ENCODE measurements at places on chromosomes 2 and 18.

- DNase-seq, result no peak
These were observed 75.0 kb upstream of the BZW1 start for GRCh38 chr2:200736646-200737274.

GRCh38 chr2:80506563-80506962 is 202.0 kb upstream of the LRRTM1 start:
- no peak for DNase-seq

- DNase-seq, result no peak
These were observed 264.1 kb upstream of the FN1 start for GRCh38 chr2:215699700-215700538.

DNA sequence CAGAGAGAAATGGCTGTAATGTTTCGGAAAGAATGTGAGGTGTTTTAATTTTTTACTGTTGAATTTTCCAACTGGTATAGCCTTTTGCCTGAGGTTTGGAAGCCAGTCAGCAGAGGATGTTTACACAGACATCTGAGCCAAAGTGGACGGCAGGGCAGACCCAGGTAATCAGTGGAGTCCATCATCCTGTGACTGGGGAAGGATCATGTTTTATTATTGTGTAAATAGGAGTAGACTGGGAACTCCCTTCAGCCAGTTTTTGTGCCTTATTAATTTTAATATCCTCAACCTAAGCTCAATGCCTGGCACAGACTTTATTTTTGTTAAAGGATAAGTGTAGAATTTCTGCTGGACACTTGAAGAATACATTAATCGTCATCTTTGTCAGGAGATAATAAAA is 142.0 kb upstream of the GAREM1 start:
- no peak for DNase-seq

DNA sequence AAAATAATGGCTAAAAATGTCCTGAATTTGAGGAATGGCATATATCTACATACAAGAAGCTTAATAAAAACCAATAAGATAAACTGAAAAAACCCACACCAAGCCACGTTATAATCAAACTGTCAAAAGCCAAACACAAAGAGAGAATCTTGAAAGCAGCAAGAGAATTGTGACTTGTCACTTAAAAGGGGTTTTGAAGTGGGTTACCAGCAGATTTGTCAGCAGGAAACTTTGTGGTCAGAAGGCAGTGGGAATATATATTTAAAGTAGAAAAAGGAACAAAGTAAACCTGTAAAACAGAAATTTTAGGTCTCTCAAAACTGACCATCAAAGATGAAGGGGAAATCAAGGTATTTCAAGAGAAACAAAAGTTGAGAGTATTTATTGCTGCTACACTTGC is 171.9 kb upstream of the CNTNAP5 start:
- no peak for DNase-seq

DNA sequence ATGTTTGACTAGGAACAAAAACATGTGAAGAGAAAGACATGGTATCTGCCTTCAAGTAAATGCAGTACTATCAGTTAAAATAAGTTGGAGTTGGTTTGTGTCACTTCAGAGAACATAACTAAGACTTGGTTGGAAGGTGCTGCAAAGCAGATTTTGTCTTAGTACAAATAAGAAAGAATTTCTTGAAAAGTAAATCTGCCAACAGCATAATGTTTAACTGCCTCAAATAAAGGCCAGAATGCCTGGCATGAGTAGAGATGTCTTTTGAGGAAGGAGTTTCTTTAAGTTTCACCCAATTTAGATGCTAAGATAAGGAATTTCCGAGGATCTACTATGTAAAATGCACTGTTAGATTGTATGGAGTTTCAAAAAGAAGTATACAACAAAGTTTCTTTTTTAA is 409.7 kb downstream of the PIK3C3 start:
- DNase-seq, result no peak

DNA sequence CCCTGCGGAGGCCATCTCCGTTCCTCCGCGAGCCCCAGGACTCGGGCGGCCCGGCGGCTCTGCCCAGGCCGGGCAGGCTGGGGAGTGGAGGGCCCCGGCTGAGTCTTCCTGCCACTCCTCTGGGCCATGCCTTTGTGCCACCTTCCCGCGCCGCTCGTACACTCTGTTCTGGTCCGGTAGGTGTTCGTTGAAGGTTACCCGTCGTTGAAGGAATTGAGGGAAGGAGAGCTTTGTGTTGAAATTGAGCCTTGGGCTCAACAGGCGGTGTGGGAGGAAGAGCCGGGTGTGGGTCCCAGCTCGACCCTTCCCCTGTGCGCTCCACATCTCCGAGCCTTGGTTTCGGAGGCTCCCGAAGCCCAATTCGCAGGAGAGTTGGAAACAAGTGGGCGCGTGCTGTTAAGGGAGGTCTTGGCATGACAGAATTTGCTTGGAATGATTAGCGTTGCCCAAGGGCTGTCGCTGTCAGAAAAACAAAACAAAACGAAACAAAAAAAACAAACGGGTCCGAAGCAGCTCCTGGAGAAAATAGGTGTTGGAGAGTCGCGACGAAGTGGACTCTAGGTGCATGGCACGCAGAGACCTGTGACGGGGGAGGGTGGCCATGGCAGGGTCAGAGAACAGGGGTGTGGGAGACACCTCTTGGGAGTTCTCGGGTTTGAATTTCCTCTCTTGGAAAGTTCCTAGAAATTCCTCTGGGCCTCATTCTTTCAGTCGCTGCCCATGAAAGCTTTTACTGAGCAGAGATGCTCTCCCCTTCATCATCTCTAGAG is 1.2 kb upstream of the MZT2A start:
- DNase-seq, result no peak

DNA sequence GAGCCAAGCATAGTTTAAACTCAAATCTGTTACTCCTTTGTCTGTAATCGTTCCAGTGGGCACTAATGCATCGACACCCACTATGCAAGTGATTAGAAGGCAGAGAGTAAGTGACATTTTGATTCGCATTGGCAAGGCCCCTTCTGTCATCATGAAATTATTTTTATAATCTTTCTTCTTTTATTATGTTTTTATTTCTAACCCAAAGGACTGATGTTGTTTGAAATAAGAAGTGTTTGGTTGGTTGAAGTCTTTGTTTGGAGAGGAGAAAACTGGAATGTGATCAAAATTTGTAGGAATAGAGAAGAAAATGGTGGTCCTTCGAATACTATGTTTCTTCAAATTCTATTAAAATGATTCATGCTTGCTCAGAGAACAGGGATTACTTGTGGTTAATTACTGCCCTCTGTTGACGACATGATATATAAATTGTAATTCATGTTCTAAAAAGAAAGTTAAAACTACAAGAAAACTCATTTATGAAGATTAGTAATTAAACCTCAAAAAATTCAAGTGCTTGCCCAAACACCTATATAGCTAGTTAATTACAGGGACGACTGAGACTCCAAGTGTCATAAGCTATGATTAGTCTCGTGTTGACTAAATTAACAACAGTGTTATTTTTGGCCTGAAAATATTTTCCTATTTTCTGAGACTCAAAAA is 26.4 kb upstream of the TFPI start:
- no peak for DNase-seq

DNA sequence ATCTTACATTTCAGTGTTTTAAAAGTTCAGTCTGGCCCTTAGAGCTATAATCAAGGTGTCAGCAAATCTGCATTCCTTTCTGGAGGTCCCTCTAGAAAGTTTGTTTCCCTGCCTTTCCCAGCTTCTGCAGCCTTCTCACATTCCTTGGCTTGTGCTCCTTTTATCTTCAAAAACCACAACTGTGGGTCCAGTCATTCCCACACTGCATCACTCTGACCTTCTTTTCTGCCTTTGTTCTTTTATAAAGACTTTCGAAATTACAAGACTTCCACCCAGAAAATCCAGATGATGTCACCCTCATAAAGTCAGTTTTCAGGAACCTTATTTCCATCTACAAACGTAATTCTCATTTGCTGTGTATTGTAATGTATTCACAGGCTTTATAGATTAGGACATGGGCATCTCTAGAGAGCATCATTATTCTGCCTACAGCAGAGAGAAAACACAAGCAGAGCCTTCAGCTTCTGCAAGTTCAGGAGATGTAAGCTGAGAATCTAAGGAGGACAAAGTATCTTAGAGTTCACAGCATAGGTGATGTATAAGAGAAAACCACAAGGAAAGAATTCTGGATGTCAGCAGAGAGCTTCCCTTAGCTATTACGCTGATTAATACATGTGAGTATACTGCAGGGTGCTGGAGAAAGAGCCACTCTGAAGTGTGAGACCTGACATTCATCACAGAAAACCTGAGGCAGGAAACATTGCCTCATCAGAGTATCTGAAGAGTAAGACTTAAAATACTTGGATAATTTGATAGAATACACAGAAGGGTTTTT is 1100.2 kb downstream of the CBLN2 start:
- DNase-seq, result no peak

GRCh38 chr18:58158008-58158407 is 114.0 kb downstream of the NEDD4L start:
- no peak for DNase-seq

DNA sequence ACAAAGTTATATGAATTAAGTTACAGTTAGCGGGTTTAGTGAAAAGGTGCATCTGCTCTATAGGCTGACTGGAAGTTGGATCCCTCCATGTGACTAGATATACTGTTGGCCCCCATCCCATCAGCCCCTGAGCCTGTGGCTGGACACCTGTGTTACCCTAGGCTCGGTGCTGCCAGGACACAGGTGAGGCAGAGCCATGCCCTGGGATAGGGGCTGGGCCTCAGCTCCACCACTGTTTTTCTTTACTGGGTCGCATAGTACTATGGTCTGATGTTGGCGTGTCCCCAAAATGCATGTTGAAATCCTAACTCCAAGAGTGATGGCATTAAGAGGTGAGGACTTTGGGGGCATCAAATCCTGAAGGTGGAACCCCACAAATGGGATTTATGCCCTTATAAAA is 638.6 kb upstream of the ID2 start:
- no peak for DNase-seq

GRCh38 chr2:176097820-176098365 is 1.7 kb upstream of the HOXD12 start:
- DNase-seq, result no peak

- no peak for DNase-seq
These were observed 1395.6 kb downstream of the SUCLG1 start for GRCh38 chr2:83063511-83063910.

DNA sequence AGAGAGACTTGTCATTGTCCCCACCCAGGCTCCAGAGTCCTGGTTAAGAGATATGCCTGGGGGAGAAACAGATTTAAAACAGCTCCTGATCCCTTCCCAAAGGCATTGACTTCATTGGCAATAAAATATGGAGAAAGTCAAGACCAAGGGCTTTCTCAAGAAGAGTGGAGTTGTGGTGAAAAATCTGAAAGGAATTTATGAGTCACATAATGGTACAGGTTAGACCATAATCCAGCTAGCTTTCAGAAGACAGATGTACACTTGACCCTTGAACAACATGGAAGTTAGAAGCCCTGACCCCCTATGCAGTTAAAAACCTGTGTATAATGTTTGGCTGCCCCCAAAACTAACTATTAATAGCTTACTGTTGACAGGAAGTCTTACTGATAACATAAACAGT is 599.1 kb upstream of the SOX11 start:
- no peak for DNase-seq

GRCh38 chr2:133414486-133415209 is 153.6 kb downstream of the NCKAP5 start:
- DNase-seq, result no peak

GRCh38 chr2:68282811-68283418 is 30.6 kb upstream of the PPP3R1 start:
- DNase-seq, result no peak

DNA sequence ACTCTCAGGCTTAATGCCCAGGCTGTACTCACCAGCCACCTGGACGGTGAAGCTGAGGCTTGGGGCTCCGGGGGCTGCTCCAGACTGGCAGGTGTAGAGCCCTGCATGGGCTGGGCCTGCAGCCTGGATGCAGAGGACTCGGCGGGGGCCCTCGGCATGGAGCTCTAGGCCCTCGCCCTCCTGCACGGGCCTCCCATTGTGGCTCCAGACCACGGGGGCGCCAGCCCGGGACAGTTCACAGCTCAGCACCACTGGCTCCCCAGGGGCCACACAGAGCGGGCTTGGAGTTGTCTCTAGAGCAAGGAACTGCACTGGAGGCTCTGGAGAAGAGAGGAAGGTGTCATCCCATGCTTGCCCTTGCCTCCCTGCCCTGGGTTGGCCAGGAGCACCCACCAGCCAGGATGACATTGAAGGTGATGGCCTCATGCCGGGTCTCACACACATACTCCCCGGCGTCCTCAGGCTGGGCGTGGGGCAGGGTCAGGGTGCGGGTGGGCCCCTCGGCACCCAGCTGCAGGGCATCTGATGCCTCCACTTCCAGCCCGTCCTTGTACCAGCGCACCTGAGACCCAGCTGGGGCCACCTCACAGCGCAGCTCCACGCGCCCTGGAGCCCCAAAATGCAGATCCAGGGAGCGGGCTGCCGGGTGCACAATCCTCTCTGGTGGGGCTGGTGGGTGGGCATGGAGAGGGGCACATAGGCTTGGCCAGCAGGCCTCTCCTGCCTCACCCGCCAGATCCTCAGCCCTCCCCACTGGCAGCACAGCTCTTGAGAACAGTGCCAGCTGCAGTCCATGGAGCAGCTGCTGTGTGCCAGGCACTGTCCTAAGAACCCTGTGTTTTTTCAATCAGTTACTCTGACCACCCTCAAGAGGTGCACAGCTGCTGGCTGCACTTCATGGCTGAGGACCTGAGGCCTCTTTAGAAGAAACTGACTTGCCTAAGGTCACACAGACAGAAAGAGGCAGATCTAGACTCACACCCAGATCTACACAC is 13.3 kb downstream of the OBSL1 start:
- no peak for DNase-seq

DNA sequence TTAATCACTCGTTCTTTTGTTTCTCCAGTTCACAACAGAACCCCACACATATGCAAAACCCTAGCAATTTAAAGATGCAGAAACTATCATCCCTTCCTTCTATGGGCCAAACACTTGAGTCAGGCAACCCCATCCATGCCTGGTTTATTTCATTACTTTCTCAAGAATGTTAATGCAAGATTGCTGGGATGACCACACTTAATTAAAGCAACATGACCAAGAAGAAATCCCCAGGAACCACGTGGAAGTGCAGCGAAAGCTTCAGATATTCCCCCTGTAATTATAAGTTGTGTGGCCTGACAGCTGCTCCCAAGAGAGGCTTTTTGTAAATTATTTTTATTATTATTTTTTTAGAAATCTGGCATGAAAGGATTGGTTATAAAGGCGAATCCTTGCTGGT is 246.2 kb upstream of the ID2 start:
- no peak for DNase-seq

GRCh38 chr2:102780467-102780866 is 18.6 kb downstream of the TMEM182 start:
- no peak for DNase-seq

- no peak for DNase-seq
These were observed 1.3 kb downstream of the YWHAQ start for GRCh38 chr2:9629222-9630116.

DNA sequence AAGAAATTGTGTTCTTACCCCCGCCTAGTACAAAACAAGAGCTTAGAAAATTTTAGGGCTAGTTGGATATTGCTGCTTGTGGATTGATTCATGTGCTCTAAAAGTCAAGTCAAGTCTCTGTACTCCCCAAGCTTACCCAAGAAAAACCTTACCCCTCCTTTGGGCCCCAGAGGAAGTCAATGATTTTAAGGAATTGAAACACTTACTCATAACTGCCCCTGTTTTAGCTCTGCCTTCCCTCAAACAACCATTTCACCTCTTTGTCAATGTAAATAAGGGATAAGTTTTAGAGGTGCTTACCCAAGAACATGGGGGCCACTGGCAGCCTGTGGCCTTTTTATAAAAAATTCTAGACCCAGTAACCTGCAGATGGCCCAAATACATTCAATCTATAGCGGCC is 136.6 kb upstream of the RMP24 start:
- DNase-seq, result no peak

Data from effector CD4-positive, alpha-beta T cell (primary cell).